ENCODE measurements at places on chromosomes 3 and 15. TPM values are rescaled to one million over a fixed set of nuclear protein-coding genes. Genes with fewer than 3 reads are reported as not detected.

CYP19A1 gene
- not detected for total RNA-seq

CELF6 gene
- 1.4 TPM for total RNA-seq

DNA sequence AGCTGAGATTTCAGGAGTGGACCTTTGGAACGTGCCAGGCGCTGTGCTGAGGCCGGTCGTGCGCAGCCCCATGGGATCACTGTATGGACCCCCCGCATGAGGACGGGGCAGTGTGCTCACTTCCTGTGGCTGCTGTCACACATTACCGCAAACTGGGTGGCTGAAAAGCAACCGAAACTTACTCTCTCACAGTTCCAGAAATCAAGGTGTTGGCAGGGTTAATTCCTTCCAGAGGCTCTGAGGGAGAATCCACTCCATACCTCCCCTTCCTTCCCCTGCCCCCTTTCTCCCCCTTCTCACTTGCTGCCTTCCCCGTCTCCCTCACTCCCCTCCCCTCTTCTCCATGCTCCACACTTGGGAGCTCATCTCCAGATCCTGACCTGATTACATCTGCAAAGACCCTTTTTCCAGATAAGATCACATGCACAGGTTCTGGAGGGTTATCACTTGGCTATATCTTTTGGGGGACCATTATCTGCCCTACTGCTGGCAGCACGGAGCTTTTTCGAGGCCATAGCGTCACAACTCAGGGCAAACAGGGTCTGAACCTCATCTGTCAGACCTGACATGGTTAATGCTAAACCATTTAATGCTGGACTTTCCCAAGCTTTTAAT, 41.2 kb downstream of the KLF13 start:
- H3K27ac ChIP-seq, result peak overlapping the region; percentile 56
- peaks cover 8% of the 10 kb centered on the region for H3K36me3 ChIP-seq
- no peak for DNase-seq
- peaks cover 39% of the 10 kb centered on the region for H3K4me1 ChIP-seq
- no peaks in the 10 kb centered on the region for H3K27me3 ChIP-seq

DNA sequence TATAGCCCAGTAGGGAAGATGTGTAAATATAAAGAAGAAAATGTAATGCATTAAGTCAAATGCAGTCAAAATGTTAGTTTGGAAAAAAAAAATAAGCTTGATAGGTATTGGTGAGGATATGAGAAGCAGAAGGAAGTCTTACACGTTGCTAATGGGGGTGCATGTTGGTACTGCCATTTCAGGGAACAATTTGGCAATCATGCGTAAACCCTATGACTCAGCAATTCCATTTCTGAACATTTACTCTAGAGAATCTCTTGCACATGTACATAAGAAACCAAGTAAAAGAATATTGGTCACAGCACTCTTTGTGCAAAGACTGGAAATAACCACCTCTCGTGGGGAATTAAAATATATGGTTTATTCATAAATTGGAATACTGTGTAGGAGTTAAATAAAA, 35.5 kb upstream of the TIMP4 start:
- no peak overlapping the region for H3K4me3 ChIP-seq
- no peaks in the 10 kb centered on the region for H3K36me3 ChIP-seq
- no peak for DNase-seq
- H3K27me3 ChIP-seq, result no peaks in the 10 kb centered on the region
- no peaks in the 10 kb centered on the region for H3K4me1 ChIP-seq

- H3K4me3 ChIP-seq, result no peak overlapping the region
- H3K36me3 ChIP-seq, result peaks cover 4% of the 10 kb centered on the region
- H3K27me3 ChIP-seq, result no peaks in the 10 kb centered on the region
- peaks cover 59% of the 10 kb centered on the region for H3K4me1 ChIP-seq
Observed at GRCh38 chr3:172154768-172155664, 115.6 kb downstream of the FNDC3B start.

All from progenitor cell of endocrine pancreas (in vitro differentiated cells).